ENCODE measurements at places on chromosomes 12 and 14.

GRCh38 chr12:2011643-2012607, 7.7 kb upstream of the DCP1B start:
- no peak for DNase-seq

DNA sequence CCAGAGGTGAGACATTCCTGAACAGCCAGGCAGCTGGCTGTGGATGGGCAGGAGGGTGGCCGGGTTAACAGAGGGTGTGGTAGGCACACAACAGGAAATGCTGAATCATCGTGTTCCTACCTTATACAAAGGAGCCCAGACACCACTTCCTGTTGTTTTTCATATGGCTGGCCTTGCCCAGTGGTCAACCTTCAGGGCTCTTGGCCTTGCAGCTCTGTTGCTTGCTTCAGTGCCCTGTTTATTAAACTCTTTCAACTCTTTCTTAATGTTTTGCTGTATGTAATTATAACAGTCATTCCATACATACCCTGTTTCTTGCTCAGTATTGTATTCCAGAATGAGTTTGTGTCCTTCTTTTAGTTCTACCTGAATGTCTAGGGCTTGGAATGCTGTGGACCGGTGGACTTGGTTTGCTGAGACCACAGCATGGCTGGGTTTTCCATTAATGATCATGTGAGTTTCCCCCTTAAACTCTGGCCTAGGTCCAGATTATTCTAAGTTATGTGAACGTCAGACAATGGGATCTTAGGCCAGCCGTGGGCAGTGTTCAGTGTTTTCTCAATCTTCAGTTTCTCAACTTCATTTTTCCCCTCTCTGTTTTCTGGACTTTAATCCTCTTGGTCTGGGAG, 11.9 kb downstream of the CFAP54 start:
- DNase-seq: no peak

- DNase-seq: no peak
Observed at GRCh38 chr14:25007832-25008231, 42.1 kb downstream of the STXBP6 start.

GRCh38 chr12:64730588-64730969, 28.6 kb downstream of the GNS start:
- no peak for DNase-seq

DNA sequence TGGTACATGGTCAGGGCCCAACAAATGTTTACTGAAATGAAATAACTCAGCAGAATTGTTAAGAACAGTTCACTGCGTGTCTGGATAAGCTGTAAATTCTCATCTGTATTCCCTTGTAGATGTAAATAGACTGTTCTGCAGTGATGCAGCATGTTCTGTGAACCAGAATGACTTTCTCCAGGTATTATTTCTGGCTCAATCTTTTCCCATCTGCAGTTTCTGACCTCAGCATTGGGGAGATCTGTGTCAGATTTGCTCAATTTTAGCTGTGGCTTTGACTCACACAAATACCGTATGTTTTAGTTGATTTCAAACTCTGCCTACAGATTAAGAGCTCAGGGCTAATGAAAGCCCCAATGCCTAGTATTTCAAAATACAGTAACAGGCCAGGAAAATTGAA, 49.2 kb upstream of the DICER1 start:
- no peak for DNase-seq

- no peak for DNase-seq
Observed at GRCh38 chr12:30500532-30500931, 195.1 kb downstream of the IPO8 start.

DNA sequence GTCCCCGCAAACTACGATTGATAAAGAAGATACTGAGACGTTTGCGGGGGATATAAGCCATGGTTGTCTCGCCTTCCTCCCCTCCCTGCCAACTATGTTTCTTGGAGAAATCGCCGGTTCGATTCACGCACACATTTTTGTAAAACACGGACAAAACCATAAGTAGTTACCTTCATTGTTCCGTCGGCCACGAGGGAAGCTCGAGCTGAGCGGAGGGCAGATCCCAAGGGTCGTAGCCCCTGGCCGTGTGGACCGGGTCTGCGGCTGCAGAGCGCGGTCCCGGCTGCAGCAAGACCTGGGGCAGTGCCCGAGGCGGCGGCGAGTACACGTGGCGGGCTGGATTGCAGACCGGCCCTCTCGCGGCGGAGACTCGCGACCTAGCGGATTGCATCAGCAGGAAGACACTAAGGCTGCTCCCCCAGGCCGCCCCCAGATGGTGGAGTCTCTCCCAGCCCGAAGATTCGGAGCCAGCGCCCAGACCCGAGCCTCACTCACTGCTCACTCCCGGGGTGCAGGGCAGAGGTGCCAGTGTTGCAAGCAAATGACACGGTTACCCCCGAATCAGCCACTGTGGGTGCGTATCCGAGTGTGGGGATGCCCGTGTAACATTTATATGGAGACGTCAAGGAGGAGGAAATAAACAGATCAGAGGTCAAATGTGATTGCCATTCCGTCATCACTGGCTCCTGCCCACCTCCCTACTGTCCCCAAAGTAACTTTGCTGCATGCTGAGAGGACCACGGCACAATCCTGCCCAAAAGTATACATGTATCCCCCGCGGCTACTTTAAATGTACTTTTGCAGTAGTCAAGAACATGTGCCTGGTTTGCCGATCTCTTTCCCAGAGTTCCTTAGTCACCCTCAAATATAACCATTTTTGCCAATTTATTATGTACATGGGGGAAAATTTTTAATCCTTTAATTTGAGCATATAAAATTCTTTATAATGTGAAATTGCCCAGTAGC, at the start of gene BCAT1:
BCAT1 (minus strand) TSS at position 345 of the 966 bp plus-strand sequence; CDS start at position 176, 169 bp downstream.
- DNase-seq: no peak

- no peak for DNase-seq
Observed at GRCh38 chr12:75998292-75999063, 33.1 kb downstream of the PHLDA1 start.

- DNase-seq: no peak
Observed at GRCh38 chr14:94029265-94029664, 3.1 kb downstream of the OTUB2 start.

DNA sequence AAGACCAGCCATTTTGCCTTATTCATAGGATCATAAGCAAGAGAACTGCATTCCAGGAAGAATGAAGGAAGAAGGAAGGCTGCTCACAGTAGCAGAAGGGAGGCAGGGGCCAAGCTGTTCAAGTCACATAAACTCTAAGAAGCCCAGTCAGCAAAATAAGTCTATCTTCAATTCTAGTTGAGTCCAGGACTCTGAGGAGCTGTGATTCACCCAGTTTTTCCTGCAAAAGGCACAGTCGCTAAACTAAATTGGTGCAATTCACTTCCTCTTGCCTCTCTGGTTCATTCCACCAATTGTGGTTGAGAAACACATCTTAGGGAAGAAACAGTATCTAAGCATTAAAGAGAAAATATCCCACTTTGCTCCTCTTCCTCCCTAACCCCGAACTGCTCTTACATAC, 9.8 kb downstream of the ZNF641 start:
- DNase-seq: no peak

- no peak for DNase-seq
Observed at GRCh38 chr12:49524660-49525324, 14.0 kb upstream of the KCNH3 start.

DNA sequence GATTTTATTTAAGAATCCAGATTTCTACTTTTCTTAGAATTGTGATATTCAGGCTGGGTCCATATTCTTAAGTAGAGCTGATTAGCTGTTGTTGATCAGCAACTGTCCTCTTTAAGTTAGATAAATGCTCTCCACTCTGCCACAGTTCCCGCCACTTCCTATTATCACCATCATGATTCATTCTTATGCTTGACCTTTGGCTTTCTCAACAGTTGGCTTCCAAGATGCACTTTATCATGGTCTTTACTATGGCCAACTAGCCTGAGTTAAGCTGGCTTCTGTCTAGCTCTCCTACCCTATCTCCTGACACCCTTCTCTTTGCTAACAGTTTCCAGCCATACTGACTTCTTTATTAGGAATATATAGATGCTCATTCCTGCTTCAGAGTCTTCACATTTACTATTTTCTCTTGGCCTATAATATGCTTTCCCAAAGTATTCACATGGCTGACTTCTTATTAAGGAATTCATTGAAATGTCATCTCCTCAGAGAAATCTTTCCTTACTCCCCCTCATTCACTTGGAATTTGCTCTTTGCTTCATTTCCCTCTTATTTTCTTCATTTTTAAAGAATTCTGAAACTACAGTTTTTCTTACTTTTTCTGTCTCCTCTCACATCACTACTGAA, 149.0 kb upstream of the IGF1 start:
- no peak for DNase-seq

- DNase-seq: no peak
Observed at GRCh38 chr12:127301876-127302275, 965.1 kb upstream of the TMEM132C start.

- DNase-seq: no peak
Observed at GRCh38 chr14:34699873-34700621, 14.3 kb downstream of the CFL2 start.

Measured in stimulated activated naive CD4-positive, alpha-beta T cell (primary cell).